ENCODE measurements at places on chromosomes 6 and 20. TPM values are rescaled to one million over a fixed set of nuclear protein-coding genes. Genes with fewer than 3 reads are reported as not detected.

Gene MARCKS
- 0.17 TPM for total RNA-seq

Gene PLAGL1
- total RNA-seq = 2.7 TPM

Gene SIGLEC1
- not detected for total RNA-seq

Gene HUS1B
- 1.7 TPM for total RNA-seq

Gene PAQR8
- total RNA-seq = 21.0 TPM

Gene FAM209B
- 1.3 TPM for total RNA-seq

Gene GPX5
- not detected for total RNA-seq

Gene ZC3H12D
- total RNA-seq = 15.2 TPM

Gene PHACTR3
- total RNA-seq = not detected

Gene SRSF12
- not detected for total RNA-seq

Gene CLPSL2
- not detected for total RNA-seq

Gene SLC17A3
- total RNA-seq = not detected

Gene MYCT1
- not detected for total RNA-seq

All from activated naive CD4-positive, alpha-beta T cell treated with anti-CD3 and anti-CD28 coated beads, Interleukin-2, amount 10 ng/mL, durations not matched to agents 5 hours and 36 hours (primary cell).